ENCODE measurements at places on chromosomes 7 and 10. TPM values are rescaled to one million over a fixed set of nuclear protein-coding genes. Genes with fewer than 3 reads are reported as not detected.

The SLC16A9 gene
- total RNA-seq, result 49.7 TPM

The ZNF655 gene
- total RNA-seq, result 94.3 TPM

The HMX3 gene
- total RNA-seq, result not detected

The OR6B1 gene
- not detected for total RNA-seq

The GHRHR gene
- not detected for total RNA-seq

The TSPAN13 gene
- 34.0 TPM for total RNA-seq

The SMIM30 gene
- total RNA-seq, result 46.1 TPM

The OPTN gene
- total RNA-seq, result 61.0 TPM

The PLEKHS1 gene
- not detected for total RNA-seq

The NT5C3A gene
- 81.8 TPM for total RNA-seq

The IGF2BP3 gene
- total RNA-seq, result 2.3 TPM

The NDUFB2 gene
- 109 TPM for total RNA-seq

The TMEM273 gene
- total RNA-seq, result 26.7 TPM

The PRLHR gene
- total RNA-seq, result not detected

The PTPRN2 gene
- total RNA-seq, result 18.2 TPM

The CALML3 gene
- not detected for total RNA-seq

The JCAD gene
- 3.3 TPM for total RNA-seq

The TRPV6 gene
- not detected for total RNA-seq

The NUTM2A gene
- total RNA-seq, result 3.7 TPM

The ZNF277 gene
- total RNA-seq, result 35.2 TPM

The FAM237B gene
- not detected for total RNA-seq

The FGF8 gene
- not detected for total RNA-seq

The GPC2 gene
- 4.2 TPM for total RNA-seq

The SLC39A12 gene
- total RNA-seq, result not detected

The FRMD4A gene
- 82.1 TPM for total RNA-seq

The GTF2IRD1 gene
- 4.6 TPM for total RNA-seq

The AOAH gene
- 211 TPM for total RNA-seq

The ZNF485 gene
- 5.3 TPM for total RNA-seq

The SPACDR gene
- total RNA-seq, result 1.3 TPM

The HK1 gene
- total RNA-seq, result 61.9 TPM

The DNAJC2 gene
- total RNA-seq, result 30.0 TPM

The MKX gene
- total RNA-seq, result not detected

The HNRNPF gene
- 159 TPM for total RNA-seq

The GGCT gene
- 23.6 TPM for total RNA-seq

The OR2A12 gene
- total RNA-seq, result not detected

Data from spleen (tissue), 13 donors.